ENCODE measurements at places on chromosomes 2 and 18.

DNA sequence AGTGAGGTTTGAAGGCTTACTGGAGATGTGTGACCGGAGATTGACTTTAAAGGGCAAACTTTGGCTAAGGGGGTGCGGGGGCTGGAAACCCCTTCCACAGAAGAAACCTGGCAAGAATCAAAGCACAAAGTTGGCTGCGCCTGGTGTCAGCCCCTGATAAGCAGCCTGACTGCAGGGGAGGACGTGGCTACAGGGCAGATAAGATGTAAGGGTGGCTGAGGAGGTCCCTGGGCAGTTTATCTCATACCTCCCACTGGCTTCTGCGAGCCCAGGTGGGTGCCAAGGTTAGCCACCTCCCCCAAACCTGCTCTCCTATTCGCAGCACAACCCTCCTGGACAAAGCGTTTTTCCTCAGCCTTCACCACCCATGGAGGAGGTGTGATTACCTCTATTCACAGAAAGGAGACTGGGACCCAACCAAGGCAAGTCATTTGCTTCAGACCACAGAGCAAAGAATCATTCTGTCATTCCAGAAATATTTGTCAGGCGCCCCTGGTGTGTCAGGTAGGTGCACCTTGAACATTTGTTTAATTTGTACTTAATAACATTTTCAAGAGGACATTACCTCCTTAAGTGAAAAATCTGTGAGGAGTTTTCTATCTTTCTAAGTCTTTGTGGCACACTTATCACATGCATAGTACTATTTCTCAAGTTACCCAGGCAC lies 73.1 kb upstream of the IL1R1 start:
- DNase-seq: no peak

GRCh38 chr2:196399096-196399495 lies 227.7 kb upstream of the STK17B start:
- no peak for DNase-seq

GRCh38 chr2:190407246-190407661 lies 901 bp upstream of the MFSD6 start:
- no peak for DNase-seq

DNA sequence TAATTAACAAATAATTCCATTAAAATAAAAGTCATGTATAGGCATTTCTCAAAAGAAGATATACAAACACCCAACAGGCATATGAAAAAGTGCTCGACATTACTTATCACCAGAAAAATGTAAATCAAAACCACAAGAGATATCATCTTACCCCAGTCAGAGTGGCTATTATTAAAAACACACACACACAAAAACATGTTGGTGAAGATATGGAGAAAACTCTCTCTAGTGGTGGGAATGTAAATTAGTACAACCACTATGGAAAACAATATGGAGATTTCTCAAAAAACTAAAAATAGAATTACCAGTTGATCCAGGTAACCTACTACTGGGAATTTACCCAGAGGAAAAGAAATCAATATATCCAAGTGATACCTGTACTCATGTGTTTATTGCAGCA lies 966.3 kb upstream of the POU3F3 start:
- DNase-seq: no peak

GRCh38 chr18:54251606-54252390 lies 17.5 kb upstream of the POLI start:
- no peak for DNase-seq

- DNase-seq: no peak
Measured at GRCh38 chr2:224141304-224141703, 102.2 kb upstream of the SERPINE2 start.

DNA sequence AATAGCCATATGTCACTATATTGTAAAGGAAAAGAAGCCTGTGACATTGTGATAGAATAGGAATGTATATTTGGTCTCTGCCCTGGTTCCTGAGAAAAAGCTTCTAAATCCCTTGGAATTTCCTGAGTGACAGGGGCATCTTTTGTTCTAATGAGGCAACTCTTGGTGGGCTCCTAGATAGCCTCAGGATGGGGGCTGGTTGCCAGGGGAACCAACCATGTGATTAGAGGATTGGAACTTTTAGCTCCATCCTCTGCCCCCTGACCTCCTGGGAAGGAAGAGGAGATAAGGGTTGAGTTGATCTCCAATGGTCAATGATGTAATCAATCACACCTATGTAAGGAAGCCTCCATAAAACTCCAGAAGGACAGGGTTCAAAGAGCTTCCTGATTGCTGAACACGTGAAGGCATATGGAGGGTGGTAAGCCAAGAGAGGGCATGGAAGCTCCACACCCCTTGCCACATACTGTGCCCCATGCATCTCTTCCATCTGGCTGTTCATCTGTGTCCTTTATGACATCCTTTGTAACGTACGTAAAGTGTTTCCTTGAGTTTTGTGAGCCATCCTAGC lies 2.9 kb upstream of the ME2 start:
- no peak for DNase-seq
